ENCODE measurements at places on chromosomes 11 and 22.
A peak's percentile ranks its signal among the peaks of the same experiment; 100 is the strongest.

DNA sequence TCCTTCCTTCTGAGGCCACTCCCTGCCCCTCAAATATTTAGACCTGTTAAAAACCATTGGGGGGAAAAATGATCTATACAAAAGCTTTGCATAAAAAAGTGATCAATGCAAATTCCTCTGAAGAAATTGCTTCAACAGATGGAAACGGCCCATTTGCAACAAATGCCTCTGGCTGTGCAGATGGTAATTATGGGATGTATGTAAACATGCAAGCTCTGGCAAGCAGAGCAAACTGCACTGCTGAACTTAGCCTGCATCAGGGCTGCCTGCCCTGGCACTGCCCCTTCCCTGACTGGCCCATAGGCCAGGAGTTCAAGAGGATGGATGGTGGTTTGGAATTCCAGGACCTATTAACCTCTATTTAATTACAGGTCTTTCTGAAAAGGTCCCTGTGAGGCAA, 388.7 kb downstream of the MIAT start:
- no peak for DNase-seq

DNA sequence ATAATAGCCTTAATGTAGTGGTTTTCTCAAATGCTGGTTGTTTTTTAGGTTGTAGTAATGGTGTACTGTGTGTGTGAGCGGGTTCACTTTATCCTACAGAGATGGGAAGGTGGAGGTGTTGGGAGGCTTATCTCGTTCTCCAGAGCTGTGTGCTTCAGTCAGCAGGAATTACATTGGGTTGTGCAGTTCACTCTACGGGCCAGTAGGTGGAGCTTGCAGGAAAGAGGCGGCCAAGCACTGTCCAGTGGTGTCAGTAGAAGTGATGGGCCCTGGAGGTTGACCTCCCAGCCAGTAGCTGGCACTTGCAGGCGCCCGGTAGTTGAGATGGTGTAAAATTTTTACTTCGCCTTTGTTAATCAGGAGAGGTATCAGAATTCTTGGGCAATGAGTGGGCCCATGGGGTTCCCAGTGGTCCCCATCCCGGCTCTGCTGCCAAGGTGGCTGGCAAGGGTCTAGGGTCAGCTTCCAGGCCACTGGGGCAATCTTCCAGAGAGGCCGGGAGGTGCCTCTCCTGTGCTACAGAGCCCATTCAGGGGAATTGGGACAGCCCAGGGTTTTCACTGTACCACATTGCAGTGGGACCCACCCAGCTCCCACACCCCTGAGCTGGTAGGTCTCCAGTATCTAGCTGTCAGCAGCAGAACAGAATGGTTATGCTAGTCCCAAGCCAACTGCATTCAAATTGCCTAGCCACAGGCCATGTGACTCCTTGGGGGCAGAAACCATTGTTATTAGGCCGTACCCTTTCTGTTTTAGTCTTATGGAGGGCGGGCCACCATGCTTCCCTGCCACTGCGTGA, 43.9 kb downstream of the BIRC2 start:
- no peak for DNase-seq

- DNase-seq: no peak
Observed at GRCh38 chr22:49575703-49576081, 252.0 kb downstream of the BRD1 start.

DNA sequence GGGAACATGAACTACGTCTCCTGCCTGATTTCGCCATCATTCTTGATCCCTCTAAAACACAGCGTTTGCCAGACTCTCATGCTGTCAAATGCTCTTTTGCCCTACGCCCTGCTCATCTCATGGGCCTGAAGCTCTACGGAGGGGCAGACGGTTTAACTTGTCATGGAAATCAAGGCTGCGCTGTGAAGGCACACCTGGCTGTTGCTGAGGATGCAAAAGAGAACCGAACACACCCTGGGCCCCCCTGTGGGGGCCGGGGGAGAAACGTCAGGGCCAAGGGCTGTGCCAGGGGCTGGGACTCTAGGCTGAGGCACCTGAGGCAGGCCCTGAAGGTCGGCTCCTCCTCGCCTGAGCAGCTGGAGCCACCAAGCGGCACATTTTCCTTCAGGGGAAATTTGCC, 957.2 kb downstream of the BRD1 start:
- DNase-seq: no peak

DNA sequence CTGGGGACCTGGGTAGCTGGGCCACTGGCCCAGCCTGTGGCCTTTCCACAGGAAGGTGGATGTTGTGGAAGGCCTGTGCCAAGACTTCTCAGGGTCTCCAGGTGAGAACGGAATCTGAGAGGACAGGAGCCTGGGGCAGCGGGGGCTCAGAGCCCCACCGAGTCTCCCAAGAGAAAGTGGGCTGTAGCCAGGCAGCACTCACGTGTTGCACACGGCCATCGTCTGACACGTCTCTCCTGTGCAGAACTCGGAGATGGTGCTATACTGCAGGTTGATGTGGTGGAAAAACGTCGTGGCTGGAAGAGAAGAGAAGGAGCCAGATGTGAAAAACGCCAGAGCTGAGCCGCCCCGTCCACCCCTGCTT, 6.4 kb downstream of the MOB2 start:
- no peak for DNase-seq

DNA sequence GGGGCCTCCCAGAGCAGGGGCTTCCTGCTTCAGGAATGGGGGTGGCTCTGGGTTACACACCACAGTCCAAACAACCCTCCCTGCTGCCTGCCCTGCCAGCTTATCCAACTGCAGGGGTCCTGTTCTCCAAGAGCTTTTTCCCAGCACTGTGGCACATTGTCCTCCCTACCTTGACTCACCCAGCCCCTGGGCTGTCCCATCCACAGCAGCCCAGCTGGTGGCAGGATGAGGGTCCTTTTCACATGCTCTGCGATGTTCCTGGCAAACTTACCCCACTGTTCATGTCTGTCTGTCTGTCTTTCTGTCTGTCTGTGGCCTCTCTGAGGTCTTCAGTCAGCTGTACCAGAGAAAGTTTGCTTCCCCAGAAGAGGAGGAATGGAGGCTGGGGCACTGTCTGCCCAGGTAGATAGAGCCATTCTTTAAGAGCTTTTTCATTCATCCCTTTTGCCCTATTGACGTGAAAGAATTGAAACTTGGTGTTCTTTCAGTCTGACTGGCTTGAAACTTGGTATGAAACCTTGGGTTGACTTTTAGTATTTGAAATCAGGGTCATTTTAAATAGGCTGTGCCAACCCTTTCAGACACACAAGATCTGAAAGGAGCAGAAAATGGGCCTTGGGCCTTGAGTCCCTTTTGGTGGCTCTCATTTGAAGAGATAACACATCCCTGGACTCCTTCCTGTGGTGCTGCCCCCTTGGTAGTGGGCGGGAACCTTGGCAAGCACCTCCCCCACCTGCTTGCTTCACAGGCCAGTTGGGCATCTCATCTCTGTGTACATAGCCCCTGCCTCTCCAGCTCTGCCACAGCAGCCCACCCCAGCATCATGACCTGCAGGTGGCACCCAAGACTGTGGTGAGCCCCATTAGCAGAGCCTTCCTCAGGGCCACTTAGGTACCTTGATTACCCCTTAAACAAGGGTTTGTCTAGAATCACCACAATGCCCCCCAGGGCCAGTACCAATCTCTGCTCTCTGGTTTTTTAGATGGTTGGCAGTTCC, 74.6 kb upstream of the SUSD2 start:
- no peak for DNase-seq

DNA sequence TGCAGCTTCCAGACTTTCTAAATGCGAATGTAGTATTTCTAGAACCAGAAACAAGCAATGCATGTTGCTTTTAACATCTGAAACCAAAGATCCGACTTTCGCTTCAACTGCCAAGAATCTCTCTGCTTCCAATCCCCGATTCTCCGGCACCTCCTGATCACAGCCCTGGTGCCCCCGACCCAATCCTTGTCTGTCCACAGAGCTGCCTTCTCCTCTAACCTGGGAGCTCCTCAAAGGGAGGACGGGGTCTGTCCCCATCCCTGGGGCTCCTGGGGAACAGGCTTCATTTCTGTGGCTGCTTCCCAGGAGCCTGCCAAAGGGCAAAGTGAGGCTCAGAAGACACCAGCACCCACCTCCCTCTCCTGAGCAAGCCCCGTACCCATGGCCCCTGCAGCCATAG, 521 bp downstream of the ALDH3B2 start:
- DNase-seq: no peak

GRCh38 chr22:22657712-22658111, 13.3 kb downstream of the GGTLC2 start:
- peak; percentile 71 for DNase-seq

DNA sequence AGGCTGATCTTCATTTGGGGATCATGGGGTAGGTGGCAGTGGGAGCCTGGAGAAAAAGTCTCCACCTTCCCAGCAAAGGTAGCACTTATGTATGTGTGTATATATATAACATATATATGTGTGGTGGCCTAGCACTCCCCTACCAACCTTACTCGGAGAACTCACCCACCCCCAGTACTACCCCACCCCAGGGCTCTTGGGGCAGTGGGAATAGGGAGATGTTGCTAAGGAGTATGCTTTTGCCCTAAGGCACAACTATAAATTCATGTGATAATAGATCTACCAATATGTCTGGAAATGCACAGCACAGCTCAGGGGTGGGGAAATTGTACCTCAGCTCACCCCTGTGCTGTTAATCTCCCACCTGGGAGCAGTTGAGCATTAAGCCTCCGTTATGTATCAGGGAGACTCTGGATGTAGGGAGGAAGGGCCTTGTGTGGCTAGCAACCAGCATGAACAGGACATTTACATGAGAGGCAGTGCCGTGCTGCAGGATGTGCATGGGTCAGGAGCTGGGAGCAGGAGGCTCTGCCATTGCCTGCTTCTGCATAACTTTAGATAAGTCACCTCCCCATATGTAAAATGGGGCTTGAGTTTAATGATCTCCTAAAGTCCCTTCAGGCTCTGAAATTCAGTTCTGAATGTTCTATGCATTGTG, 57.3 kb downstream of the C11orf91 start:
- DNase-seq: no peak

DNA sequence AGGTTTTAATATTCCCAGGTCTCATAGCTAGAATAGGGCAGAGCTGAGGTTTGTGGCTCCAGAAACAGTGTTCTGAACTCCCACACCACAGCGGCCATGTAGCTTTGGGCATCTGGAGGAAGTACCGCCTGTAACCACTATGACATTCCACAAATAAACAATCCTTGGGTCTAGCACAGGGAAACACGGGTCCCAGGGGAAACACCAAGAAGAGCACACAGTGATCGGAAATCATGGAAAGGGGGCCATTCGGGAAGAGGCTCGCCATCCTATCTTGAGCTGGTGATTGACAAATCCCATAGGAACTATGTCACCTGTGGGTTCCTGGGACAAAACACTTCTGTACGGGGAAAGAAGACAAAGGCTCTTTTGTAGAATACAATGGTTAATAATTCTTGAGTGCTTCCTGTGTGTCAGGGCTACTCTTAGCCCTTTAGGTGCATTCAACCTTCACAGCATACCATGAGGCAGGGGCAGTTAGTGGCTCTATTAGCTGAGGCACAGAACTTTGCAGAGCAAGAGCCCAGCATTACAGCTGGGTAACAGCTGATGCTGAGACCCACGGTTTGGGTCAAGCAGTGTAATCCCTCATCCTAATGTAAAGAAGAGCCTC, 514.2 kb downstream of the NTM start:
- DNase-seq: no peak

- DNase-seq: peak; percentile 44
Observed at GRCh38 chr11:113578033-113578380, 102.8 kb upstream of the DRD2 start.

- no peak for DNase-seq
Observed at GRCh38 chr22:44428941-44429830, 68.8 kb downstream of the RTL6 start.

- DNase-seq: peak; percentile 80
Observed at GRCh38 chr11:113519989-113520613, 44.9 kb upstream of the DRD2 start.

- DNase-seq: peak; percentile 92
Observed at GRCh38 chr11:125376117-125376516, 119.9 kb downstream of the FEZ1 start.

GRCh38 chr11:67056267-67057204, at the start of gene RHOD:
Gene RHOD (plus strand): TSS chr11:67056847. CDS start chr11:67056903, 56 bp downstream.
- no peak for DNase-seq

DNA sequence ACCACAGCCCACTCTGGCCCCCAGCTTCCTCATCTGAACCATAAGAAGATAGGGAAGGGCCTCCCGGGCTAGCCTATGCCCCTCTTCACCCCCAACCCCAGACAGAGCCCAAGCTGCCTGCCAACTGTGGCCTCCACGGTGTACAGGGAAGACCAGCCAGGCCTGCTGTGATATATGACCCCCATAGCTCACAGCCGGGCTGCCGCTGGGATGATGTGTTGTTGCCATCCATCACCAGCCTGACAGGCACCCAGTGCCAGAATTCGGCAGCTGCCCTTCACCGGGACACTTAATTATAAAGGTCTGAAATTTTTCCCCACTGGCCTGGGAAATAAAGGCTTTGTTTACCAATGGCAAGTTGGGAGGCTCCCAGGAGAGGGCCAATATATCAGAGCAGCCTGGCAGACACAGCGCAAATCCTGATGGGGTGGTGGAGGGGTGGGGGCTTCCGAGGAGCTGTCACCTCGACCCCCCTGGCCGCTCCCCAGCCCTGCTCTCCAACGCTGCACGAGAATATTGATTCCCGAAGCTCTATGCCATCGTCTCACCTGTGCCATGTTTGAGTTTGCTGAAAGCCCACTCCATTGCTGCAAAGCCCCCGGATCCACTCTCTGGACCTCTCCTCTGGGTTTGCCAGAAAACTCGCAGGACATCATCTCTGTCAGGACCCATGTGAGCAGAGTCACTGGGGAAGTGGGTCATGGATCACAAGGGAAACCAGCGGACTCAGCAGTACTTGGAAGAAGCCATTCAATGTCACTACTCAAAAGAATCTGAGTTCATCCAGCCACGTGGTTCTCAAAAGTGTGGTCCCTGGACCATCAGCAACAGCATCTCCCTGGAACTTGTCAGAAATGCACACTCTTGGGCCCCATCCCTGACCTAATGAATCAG, 296.9 kb downstream of the MN1 start:
- no peak for DNase-seq

DNA sequence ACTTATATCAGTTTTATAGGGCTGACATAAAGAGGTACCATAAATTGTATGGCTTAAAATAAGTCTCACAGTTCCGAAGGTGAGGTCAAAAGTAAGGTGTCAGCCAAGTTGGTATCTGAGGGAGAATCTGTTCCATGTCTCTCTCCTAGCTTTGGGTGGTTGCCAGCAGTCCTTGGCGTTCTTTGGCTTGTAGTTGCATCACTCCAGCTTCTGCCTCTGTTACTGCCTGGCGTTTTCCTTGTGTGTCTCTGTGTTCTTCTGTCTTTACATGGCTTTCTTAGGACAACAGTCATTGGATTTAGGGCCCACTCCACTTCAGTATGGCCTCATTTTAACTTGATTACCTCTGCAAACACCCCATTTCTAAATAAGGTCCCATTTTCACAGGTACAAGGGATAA, 16.7 kb downstream of the MMP7 start:
- DNase-seq: no peak

DNA sequence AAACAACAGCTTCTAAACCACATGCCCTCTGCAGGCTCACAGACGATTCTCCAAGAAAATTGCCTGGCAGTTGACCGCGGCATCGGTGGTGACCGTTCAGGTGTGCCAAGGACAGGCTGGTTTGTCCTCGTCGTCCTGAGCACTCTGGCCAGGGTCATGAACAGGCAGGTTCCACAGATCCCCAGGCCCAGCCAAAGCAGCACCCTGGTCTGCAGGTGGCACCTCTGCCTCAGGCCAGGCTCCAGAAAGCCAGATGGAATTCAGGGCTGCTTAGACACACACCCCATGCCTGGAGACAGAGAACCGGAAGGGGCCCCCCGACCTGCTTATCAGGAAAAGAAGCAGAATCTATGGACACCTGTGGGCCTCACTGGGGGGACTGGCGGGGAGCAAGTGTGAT, 338.7 kb downstream of the BRD1 start:
- no peak for DNase-seq

Measured in NCI-H524 treated with DMSO at 0.1 percent for 48 hours (cell line).